IMR-90 (cell line): ENCODE measurements at places on chromosomes 2 and 18. TPM values are rescaled to one million over a fixed set of nuclear protein-coding genes. Genes with fewer than 3 reads are reported as not detected.

DNA sequence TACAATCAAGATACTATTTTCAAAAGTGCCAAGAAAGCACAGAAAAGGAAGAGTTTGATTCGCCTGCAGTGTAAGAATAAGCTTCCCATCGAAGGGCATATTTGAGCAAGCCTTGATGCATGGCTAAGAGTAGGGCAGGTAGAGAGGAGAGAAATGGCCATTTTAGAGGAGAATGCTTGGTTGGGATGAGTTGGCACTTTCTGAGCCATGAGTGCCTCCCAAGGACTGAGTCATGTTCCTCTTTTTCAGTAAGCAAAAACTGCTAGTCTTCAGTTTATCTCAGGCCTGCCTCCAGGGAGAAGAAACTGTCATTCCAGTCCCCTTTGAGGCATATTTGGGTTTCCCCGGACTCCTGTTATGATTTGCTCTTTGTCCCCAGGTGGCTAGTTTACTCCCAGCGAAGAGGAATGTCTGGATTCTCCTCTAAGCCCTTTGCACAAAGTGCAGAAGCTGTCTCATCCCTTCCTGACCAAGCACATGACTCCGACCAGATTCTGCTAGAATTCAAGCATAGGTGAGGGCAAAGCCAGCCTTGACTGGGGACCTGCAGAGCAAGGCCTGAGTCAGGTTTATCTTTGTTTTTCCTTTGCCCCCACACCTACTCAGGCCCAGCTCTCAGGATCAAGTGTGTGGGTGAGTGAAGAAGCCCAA, 115.2 kb downstream of the TTC32 start:
- peak; percentile 86 for DNase-seq

- no peak for DNase-seq
These were observed 34.2 kb upstream of the NDUFV2 start for GRCh38 chr18:9068346-9068745.

GRCh38 chr18:615773-616172, 19.0 kb downstream of the CLUL1 start:
- DNase-seq = no peak

XIRP2 gene
- 0.18 and 0.28 TPM in 2 replicates for total RNA-seq

- DNase-seq = no peak
These were observed 551.2 kb upstream of the FSIP2 start for GRCh38 chr2:185187421-185187820.

- DNase-seq = peak; percentile 44
These were observed 140.4 kb downstream of the MYO1B start for GRCh38 chr2:191385416-191386160.

GRCh38 chr2:217930761-217931563, 71.8 kb downstream of the TNS1 start:
- no peak for DNase-seq

DNA sequence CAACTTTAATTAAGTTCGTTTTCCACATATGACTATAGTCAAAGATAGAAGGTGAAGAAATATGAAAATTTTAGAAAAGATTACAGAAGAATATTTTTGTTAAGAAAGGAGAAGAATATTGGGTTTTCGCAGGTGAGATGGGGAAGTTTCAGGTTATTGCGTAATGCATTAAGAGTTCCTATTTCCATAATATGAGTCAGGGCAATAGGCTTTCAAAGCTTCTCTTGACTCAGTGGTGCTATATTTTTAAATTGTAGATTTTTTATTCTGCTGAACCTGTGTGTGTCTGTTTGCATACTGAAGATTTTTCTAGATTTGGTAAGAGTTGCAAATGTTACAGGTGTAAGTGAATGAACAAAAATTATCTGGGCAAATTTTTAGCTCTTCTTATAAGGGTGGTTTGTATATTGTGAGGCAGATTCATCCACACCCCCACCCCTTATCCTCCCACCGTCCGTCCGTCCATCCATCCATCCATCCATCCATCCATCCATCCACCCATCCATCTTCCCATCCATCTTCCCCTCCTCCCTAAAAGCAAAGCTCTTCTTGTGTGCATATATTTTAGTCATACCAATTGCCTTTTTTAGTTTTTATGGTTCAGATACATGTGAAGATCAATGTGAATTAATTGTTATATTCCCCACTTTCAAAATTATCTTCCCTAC, 69.6 kb downstream of the MYO1B start:
- DNase-seq = no peak

DNA sequence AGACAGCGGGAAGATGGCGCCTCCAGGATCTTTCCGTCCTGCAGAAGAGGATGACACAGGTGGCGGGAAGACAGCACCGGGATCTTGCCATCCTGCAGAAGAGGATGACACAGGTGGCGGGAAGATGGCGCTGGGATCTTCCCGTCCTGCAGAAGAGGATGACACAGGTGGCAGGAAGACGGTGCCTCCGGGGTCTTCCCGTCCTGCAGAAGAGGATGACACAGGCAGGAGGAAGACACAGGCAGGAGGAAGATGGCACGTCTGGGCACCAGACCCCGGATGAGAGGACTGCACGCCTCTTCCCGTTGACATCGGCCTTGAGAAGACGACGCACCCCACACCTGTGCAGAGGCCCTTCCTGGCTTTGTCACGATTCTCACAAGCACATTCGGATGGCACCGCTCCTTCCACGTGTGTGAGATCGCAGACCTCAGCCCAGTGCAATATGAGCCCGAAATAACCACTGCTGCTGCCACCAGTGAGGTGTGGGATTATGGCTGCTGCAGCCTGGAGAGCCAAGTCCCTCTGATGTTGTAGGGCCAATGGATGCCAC, 79.4 kb upstream of the SNTG2 start:
- no peak for DNase-seq

GRCh38 chr2:142865924-142866323, 11.5 kb upstream of the KYNU start:
- peak; percentile 30 for DNase-seq

GRCh38 chr18:79918615-79919011, 32.8 kb downstream of the SLC66A2 start:
- DNase-seq = no peak

DNA sequence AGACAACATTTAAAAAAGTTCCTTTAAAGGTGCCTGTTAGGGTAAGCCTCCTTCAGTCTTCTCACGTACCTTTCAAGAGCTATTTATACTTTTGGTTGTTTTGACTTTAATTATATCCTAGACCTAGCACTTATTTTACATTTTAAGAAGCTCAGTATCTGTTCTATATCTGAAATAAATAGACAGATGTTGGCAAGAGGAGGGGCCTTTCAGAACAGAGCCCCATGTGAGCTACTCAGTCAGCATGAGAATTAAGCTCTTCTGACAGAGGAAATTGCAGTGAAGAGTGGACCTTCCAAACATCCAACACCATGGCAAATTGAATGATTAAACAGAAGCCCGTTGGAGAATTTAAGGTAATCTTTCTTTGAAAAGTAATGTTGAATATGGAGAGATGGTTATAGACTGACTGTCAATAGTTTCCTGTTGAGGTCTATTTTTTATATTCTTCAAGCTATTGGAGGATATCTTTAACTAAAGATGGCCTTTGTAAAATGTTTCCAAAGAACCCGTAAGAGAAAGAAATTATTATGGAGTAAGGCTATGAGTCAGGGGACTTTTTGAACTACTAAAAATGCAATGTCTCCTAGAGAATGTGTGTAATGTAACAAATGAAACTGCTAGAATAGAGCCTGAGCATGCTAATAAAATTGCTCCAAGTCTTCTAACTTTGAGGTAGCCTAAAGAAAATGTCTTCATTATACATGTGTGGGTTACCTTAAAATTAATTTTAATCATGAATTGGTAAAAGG, 17.3 kb downstream of the NYAP2 start:
- DNase-seq = no peak

- no peak for DNase-seq
These were observed 120.3 kb downstream of the PXDN start for GRCh38 chr2:1623906-1624445.

PIEZO2 gene
- total RNA-seq = 3.3 and 4.1 TPM in 2 replicates

DNA sequence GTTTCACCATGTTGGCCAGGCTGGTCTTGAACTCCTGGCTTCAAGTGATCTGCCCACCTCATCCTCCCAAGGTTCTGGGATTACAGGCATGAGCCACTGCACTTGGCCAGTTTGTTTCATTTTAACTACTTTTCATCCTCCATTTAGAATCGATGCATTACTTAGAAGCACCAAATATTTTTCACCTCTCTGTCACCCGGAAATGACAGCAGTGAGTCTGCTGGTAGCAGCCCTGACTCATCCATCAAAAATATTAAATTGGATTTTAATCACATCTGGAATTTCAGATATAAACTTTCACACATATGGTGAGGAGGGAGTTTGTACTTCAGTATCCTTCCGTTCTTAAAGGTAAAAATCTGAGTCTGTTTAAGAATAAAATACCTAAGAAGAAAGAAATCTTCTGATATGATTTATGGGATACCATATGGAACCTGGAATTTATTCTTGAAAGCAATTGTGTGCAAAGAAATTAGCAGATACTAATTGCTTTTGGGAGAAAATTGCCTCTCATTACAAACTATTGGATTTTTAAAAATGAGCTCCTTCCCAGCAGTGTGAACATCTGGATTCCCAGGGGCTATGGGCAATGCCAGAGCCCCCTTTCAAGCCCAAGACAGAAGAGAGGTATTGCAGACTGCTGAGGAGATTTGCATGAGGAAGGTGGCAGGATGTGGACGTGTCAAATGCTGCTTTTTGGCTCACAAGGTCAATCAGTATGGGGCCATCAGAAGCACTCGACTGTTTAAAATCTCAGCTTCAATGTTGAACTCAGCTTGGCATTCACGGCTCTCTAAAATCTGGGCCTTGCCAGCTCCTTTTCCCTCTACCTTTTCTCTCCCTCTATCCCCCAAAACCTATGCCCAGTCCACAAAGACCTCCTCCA, 279.5 kb upstream of the SIX2 start:
- DNase-seq = peak; percentile 42

- no peak for DNase-seq
These were observed 212.4 kb downstream of the SEPTIN10 start for GRCh38 chr2:109401370-109401769.

DNA sequence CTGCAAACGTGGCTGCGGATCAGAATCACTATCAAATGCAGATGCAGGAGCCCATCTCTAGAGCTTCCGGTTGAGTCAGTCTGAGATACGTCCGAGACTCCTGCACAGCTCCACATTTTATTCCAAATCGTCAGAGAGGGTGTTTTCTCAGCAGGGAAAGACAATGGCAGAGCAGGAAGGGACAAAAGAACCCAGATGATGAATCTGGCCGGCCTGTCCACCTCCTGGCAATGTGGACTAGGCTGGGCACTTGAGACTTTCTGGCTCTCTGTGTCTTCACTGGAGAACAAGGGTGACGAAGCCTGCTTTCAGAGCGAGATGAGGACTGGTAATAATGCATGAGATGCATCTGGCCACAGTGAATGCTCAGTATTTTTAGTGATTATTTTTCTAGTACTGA, 255.9 kb upstream of the MYT1L start:
- no peak for DNase-seq

- DNase-seq = no peak
These were observed 90.7 kb upstream of the TNP1 start for GRCh38 chr2:216950547-216950946.

GRCh38 chr2:27965841-27966240, 75.3 kb downstream of the BABAM2 start:
- no peak for DNase-seq

DNA sequence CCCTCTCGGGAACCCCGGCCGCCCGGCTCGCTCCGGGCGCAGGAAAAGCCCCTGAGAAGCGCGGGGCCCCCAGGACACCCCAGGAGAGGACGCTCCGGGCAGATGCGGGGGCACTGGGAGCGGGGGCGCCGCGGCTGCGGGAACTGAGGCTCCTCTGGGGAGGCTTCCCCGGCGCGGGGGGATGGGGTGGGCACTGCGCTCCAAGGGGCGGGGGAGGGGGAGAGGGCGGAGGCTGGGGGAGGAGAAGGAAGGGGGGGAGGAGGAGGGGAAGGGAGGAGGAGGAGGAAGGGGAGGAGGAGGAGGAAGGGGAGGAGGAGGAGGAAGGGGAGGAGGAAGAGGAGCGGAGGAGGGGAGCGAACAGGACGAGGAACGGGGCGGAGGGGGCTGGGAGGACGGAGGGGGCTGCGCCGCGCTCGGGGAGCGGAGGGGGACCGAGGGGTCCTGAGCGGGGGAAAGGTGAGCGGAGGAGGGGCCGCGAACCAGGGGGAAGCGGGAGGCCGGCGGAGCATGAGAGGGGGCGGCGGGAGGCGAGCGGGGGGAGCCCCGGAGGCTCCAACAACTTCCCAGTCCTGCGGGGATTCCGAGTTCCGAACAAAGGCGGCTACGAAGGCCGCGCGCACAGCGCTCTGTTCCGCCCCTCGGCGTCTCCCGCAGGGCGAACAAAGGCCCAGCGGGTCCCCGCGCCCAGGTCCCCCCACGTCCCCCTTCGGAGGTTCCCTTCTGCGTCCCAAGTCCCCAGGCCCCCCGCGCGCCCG, 742 bp downstream of the PXDN start:
- DNase-seq = peak; percentile 56

SANBR gene
- total RNA-seq = 3.8 and 5.8 TPM in 2 replicates

CHRND gene
- total RNA-seq = not detected in 2 replicates

BOLL gene
- not detected in 2 replicates for total RNA-seq

GRCh38 chr2:70923378-70924015, 12.2 kb upstream of the ATP6V1B1 start:
- DNase-seq = no peak

DNA sequence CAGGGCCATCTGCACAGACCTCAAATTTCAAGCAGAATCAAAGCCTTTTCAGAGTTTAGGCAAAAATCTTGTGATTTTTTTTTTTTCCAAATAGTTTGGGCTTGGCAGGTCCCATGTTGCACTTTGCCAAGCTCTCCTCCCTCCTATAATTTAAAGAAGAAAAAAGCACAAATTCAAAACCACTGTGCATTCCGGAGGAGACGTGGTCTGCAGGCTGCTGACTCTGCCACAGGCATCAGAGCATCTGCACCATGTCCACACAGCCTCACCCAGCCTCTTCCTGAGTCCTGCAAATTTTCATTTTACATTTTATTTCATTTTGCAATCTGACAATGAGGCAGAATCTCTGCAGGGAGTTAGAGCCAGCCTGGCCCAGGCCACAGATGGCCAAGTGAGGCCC, 15.7 kb upstream of the GPC1 start:
- no peak for DNase-seq

- DNase-seq = no peak
These were observed 109.7 kb downstream of the SP100 start for GRCh38 chr2:230525682-230526081.

DNA sequence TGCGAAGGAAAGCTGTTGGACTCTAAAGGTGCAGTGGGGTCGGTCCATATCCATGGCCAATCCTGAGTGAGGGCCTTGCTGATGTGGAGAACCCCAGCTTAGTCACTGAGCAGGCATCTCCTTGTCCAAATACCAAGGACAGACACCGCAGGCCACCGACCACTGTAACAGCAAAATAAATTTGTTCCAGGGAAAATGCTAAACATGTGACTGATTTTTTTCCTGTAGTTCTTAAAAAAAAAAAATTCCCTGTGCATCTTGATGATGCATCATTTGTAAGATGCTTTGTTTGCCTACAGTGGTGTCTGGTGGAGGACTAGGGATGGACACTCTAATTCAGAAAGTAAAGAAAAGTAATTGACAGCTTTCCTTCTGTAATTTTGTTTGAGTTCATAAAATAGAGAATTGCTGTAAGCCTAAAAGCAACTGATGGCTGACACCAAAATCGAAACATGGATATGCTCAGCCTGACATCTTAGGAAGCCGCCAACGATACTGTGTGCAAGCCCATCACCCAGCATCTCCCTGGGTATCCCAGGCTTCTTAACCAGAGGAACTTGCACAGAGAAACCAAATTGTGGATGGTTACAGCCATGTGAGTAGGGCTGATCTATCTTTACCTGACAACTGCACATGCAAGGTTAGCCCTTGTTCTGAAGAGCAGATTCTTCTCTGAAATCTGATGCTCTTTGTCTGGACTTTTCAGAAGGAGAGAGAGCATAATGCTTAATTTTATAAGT, 188.6 kb downstream of the ARL4C start:
- DNase-seq = peak; percentile 39
